ENCODE measurements at places on chromosomes 3 and 15.

GRCh38 chr3:152302521-152303021 lies 33.8 kb downstream of the MBNL1 start:
- DNase-seq, result no peak

DNA sequence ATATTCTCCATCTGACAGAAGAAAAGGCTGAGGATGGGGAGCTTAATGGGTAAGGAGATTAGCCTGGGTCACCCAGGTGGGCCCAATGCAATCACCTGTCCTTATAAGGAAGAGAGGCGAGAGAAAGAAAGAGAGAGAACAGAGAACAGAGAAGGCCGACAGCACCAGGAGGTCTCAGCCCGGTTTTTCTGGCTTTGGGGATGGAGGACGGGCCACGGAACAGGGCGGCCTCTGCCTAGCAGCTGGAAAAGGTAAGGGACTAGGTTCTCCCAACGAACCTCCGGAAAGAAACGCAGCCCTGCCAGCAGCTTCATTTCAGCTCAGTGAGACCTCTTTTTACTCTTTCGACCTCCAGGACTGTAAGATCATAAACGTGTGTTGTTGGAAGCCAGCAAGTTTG lies 196.0 kb upstream of the LYSMD4 start:
- DNase-seq, result no peak

DNA sequence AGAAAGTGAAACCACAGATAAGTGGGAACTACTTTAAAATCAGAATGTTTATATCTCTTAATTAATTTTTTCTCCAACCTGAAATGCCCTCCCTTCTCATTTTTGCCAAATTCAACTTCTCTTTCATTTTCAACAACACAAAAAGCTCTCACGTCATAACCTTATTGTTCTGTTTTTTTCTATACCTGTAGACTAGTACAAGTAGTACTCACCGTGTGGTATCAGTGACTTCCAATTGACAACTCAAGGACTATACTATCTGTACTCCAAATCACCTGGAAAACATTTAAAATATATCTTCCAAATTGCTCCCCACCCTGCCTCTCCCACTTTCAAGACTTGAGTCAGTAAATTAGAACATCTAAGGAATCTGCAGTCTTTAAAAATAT lies 72.8 kb upstream of the ZNF280D start:
- no peak for DNase-seq

DNA sequence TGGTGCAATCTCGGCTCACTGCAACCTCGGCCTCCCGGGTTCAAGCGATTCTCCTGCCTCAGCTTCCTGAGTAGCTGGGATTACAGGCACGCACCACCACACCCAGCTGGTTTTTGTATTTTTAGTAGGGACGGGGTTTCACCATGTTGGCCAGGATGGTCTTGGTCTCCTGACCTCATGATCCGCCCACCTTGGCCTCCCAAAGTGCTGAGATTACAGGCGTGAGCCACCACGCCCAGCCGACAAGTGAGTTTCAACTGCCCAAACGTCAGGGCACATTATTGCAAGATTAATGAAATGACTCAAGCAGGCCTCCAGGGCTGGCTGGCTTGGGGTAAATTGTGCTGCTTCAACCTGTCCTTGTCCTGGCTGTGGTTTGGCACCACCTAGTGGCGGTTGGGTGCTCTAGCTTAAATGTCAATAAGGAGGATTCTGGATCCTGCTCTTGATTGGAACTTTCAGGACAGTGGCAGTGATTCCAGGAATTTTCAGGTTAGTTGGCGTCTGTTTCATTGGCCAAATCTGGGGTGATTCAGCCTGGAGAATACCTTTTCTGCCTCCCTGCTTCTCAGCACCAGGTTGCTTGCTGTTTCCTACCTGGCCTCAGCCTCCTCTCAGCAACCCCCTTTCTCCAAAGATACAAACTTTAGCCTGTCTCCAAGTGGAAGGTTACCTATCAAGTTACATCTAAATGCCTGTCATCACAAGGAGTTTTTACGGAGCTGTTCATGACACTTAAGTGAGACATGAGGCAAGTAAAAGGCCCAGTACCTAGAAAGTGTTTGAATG lies 32.4 kb upstream of the SACM1L start:
- DNase-seq, result peak; percentile 97

GRCh38 chr3:10510086-10510742 lies 4.8 kb upstream of the ATP2B2 start:
- DNase-seq, result no peak

DNA sequence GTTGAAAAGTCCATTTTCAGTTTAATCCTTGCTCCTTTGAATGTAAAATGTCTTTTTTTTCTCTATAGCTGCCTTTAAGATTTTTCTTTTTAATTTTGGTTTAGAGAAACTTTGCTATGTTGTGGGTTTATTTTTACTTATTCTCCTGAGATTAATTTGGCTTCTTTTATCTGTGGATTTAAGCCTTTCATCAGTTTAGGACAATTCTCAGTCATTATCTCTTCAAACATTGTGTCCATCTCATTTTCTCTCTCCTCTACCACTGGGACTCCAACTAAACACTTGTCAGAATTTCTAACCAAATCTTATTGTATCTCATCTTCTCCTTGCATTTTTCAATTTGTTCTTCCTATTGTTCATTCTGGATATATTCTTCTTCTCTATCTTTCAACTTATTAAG lies 12.4 kb upstream of the ITGA11 start:
- DNase-seq, result no peak

DNA sequence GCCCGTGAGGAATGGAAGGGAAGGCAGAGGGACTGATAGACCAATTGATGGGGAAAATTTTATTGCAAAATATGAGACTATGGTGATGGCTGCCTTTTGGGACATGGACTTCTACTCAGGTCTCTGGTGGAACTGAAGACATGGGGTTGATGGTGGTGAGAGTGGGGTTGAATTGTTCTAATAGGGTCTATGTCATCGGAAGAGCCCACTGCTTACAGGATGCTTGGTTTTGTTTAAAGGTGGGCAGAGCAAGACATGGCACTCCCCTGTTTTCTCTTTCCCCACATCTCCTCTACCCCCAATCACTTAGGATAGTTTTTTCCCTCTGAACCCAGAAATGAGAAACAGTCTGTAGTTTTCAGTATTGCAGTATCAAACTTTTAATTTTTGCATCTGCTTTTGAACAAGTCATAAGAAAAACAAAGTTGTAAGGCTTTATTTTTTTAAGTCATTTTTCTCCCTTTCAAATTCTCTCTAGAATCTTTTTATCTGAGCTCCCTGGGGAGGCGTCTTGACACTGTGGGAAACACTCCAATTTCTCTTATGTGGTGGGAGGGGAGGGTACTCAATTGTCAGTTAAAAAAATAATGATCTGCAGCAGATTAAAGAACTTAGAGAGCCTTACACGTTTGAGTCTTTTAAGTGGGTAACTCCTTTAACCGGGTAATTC lies 276.2 kb upstream of the TBC1D5 start:
- DNase-seq, result no peak

DNA sequence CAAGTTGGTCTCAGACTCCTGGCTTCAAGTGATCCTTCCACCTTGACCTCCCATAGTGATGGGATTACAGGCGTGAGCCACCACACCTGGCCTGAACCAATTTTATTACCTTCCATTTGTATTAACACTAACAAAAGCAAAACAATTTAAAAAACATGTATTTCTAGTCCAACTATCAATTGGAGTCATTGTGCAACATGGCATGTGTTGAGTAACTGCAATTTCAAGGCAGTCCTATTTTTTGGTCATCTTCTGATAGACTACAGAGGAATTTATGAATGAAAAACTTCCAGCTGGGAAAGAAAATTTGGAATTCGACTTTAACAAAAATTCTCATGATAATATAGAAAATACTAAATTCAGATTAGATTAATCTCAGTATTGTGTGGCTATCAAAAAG lies 16.8 kb downstream of the SPTSSB start:
- no peak for DNase-seq

DNA sequence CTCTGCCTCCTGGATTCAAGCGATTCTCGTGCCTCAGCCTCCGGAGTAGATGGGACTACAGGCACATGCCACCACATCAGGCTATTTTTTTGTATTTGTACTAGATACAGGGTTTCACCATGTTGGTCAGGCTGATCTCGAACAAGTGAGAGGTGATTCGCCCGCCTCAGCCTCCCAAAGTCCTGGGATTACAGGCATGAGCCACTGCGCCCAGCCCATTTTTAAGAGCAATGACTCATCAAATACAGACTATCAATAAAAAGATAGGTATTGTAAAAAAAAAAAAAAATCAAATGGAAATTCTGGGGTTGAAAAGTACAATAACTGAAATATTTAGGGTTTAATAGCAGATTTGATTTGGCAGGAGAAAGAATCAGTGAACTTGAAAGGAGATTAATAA lies 129.0 kb downstream of the TJP1 start:
- DNase-seq, result peak; percentile 43

GRCh38 chr3:25572336-25572735 lies 92.4 kb downstream of the TOP2B start:
- no peak for DNase-seq

DNA sequence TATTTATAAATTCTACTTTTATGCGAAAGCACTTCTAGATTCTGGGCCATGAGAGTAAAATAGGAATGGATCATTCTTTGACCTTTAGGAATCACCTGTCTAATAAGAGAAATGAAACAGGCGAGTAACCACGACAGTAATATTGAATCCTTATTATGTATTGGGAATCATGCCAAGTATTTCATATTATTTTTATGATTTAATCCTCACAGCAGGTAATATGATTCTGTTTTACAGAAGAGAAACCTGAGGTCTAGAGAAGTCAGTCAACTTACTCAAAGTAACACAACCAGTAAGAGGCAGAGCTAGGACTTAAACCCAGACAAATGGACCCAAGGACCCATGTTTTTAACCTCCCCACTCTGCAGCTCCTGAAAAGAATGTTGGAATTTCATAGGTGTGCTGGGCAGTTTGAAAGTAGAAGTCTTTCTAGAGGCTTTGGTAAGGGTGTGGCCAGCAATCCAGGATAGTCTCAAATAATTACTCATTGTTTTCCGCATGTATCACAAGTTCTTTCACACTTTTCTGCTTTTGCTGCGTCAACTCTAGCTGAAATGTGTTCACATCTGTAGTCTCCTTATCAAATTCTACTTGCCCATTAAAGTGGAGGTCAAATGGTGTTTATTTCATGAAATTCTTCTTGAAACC lies 181.7 kb downstream of the TPRG1 start:
- no peak for DNase-seq

DNA sequence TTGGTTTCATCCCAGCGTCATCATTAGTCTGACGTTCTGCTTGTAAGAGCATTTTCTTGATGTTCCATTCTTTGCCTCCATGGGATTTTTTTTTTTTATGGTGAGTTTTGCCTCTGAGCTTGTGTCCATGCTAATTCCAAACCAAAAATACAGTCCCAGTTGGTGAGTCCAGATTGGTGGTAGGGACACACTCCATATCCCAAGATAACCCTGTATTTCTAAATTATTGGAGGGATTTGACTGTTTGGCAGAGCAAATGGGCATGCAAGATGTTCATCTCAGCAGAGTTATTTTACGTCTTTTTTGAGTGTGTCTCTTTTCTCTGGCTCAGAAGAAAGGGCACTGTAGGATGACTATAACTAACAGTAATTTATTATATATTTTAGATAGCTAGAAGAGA lies 526.8 kb upstream of the CFAP20DC start:
- no peak for DNase-seq

DNA sequence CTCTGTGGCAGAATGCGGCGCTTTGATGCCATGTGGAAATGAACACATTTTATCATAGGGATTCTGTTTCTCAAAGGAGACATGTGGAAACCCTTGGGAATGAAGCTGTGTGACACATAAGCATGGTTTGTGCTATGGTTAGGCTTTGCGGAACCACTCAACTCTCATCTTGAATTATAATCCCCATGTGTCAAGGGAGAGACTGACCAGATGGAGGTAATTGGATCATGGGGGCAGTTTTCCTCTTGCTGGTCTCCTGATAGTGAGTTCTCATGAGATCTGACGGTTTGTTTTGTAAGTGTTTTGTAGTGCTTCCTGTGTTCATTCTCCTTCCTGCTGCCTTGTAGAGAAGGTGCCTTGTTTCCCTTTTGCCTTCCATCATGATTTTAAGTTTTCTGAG lies 1109.2 kb upstream of the ALCAM start:
- no peak for DNase-seq

- DNase-seq, result no peak
Measured at GRCh38 chr3:107452436-107452835, 70.3 kb upstream of the BBX start.

DNA sequence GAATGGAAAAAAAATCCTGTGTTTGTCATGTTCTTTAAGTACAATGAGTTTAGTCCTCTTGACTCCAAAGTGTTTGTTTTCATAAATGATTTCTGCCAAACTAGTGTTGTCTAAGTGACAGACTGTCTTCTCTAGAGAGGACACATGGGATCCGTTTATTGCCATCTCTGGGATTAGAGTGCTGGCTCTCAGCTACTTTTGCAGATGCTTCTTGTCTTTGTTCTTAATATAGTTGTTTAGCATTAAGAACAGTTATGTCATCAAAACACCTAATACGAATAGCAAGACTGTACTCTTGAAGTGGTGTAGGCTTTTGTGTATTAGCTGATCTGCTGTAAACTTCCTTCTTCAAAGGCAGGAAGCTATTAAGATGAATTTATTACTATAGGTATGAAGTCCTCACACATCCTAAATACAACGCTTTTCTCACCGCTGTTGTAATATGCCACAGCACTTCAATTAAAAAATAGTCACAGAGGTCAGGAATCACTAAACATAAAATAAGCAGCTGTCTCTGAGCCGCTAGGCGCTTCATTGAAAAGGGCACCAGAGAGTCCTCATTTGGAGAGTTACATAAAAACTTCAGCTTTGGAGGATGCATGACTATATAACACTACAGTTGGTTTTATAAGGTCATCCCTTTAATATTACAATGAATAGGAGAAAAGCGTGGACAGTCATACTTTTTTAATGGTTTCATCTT lies 128.3 kb upstream of the ZNF385D start:
- no peak for DNase-seq

- no peak for DNase-seq
Measured at GRCh38 chr3:185988080-185988815, 50.4 kb upstream of the TRA2B start.

DNA sequence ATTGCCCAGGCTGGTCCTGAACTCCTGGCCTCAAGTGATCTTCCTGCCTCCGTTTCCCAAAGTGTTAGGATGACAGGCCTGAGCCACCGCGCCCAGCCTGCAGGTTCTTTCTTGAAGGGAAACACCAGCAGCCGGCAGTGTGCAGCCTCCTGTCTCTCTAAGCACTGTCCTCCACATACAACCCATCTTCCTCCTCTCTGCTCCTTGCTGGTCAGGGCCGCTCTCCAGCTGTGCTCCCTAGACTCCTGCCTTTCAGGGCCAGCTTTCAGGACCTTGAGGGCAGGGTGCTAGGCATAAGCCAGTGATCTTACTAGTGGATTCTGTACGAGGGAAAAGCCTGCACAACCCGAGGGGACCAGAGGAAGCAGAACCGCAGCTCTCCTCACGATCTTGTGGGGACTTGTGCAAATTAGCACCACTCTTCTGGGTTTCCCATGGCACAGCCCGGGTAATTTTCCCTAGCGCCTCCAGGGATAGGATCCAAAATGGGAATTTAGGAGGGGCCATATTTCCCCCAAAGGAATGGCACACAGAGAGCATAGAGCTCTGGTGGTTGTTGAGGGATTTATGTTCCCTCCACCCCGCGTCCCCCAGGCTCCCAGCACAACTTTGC lies 18.2 kb upstream of the CORO2B start:
- no peak for DNase-seq

GRCh38 chr3:115388811-115389210 lies 234.5 kb upstream of the GAP43 start:
- DNase-seq, result no peak
